T1000 (cell line): ENCODE measurements at places on chromosomes 12 and 14.

GRCh38 chr14:70045844-70046535 is 142.8 kb downstream of the SLC8A3 start:
- no peak for DNase-seq

DNA sequence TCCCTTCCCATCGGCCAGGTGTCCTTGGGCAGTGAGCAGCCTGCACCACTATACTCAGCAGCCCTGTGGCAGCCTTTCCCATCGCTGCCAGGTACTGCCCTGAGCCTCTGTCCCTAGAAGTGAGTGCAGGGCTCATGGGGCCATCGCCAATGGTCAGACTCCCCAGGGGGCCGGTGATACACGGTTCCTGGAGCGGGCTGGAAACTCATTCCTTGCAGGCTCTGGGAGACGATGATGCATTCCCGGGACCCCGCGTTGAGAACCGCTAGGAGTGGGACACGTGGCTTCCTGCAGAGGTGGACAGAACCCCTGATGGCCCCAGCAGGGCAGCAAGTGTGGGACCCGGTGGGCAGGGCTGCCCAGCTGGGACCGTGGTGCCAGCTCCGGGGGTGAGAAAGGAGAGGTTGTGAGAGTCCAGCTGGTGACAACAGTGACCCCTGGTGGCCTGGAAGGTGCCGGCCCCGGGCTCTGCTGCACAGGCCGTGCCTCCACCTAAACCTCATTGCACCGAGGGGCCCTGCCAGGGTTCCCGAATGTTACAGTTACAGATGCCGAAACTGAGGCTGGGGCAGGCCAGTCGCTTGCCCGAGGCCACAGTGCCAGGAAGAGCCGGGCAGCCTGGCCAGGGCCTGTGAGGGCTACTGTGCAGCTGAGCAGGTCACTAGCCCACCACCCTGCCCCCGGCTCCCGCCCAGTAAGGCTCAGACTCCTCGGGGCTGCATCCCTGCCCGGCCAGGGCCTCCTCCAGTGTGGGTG is 33.8 kb downstream of the FBRSL1 start:
- no peak for DNase-seq

GRCh38 chr14:73227812-73228781 is 9.2 kb upstream of the PAPLN start:
- DNase-seq: peak; percentile 90

DNA sequence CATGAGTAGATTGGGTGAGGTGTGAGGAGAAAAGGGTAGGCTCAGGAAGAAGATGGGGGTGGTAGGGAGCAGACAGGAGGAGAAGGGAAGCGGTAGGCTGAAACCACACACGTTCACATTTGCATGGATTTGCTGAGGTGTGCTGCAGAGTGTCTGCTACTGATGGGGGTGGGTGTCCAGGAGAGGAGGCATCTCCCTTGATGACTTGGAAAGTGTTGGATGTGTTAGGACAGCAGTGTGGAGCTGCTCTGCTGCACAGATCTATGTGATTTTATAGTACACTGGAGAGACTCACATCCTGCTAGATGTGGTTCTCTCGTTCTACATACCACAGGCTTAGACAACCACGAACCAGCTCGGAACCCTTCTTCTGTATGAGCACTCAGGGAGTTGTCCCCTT is 9.3 kb downstream of the ZFHX2 start:
- no peak for DNase-seq

DNA sequence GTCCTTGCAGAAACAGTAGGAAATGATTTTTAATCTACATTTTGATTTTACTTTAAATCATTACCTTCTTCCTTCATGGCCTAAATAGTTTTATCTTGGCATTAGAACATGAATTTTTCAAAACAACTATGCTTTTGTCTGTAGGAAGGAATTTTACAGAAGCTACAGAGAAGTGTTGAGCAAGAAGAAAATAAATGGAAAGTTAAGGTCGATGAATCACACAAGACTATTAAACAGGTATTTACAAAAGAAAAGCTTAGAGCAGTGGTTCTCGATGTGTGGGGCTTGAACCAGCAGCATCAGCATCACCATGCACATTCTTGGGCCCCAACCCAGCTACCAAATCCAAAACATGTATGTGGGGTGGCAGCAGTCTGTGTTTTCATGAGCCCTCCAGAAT is 91.6 kb downstream of the KTN1 start:
- DNase-seq: no peak

- DNase-seq: no peak
These were observed 78.0 kb downstream of the SLC25A47 start for GRCh38 chr14:100401031-100401692.
